Activated CD4-positive, alpha-beta T cell treated with anti-CD3 and anti-CD28 coated beads, Interleukin-2, amount 50 U/mL, for 48 hours (primary cell): ENCODE measurements at places on chromosomes 12 and 14.
A peak's percentile ranks its signal among the peaks of the same experiment; 100 is the strongest.

DNA sequence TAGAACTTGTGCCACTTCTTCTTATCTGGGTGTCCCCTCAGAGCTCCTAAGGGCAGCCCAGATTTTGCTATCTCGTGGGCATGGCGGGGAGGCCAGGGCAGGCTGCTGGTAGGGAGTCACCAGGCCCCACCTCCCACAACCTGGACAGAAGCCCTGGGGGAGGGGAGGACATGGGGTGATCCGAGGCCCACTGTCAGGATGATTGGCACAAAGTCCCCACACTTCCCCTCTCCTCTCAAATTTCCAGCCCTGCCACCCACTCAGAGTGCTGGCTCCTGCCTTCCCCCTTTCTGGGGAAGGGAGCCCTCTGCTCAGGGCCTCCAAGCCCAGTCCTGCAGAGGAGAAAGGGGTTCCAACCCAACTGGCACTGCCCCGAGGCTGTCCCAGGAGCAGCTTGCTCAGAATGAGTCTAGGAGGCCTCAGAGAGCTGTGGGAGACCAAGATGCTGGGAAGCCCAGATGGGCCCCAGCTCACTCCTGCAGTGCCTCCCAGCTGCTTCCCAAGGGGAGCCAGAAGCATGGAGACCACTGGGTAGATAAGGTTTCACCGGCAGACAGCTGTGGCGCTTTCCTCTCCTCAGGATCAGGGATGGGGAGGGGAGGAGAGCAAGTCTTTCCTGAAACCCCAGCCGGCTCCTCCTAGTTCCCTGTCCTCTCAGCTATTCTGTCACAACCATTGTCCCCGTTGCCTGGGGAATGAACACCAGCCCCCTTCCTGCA lies 82.8 kb downstream of the B4GALNT3 start:
- no peak for DNase-seq

- DNase-seq: no peak
Measured at GRCh38 chr14:71201840-71202239, 294.6 kb downstream of the PCNX1 start.

GRCh38 chr14:93103392-93104080 lies 12.2 kb downstream of the ITPK1 start:
- DNase-seq: peak; percentile 58

GRCh38 chr14:99790978-99791376 lies 2.2 kb upstream of the EML1 start:
- DNase-seq: no peak

DNA sequence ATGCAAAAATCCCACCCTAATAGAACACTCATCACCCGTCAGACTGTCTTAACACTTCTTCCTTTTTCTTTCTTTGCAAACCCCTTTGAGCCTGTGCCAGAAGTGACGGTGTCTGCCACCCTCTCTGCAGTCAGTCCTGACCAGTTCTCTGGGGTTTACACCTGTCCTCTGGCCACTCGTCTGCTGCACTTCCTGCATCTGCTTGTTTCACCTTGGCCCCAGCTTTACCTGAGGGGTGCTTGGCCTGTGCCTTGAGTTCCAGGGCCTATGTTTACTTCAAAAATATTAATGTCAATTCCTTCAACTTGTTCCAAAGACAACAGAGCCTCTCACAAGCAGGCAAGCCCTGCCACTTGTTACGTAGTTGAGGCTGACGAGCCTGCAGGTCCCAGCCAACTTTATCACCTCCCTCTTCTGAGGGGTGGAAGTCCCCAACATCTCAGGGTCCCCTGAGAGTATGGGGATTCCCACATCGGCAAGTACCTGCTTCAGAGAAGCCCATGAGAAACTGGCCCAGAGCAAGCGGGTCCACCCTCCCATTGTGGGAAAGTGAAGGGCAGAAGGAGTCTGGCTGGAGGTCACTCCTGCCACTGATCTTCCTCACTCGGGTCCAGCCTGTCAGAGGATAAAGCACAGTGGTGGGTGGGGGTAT lies 205.4 kb downstream of the DAD1 start:
- no peak for DNase-seq

DNA sequence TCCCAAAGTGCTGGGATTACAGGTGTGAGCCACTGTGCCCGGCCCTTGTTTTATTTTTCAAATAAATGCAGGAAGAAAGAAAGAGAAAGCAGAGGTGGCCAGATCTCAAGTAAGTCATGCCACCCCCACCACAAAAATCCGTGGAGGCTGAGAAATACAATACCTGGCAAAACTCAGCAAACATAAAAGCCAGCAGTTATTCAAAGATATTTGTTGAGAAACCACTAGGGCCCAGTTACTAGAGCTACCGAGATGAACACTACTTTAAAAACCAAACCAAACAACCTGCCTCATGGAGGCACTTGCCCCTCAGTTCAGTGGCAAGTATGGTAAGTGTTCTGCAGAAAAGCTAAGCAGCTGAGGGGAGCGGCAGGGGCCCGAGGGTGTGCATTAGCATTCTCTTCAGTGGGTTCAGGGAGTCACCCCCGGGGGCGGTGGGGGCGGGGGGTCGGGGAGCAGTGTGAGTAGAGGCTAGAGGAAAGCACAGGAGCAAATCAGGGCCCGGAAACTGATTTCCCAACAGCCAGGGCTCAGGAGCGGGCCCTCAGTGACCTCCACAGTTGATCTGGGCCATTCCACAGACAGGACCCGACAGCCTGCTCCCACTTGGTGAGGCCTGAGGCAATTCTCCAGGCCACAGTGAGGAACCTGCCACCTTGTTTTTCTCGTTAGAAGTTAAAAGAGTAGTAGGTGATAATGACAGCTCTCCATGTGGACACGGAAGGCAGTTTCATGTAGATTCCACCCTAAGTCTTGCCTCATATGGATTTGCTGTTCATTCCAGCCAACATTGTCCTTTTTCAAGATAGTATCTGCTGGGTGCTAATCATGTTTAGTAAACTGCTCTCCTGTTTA lies 8.6 kb downstream of the EVL start:
- no peak for DNase-seq

- DNase-seq: no peak
Measured at GRCh38 chr12:98968896-98969295, 323.8 kb downstream of the APAF1 start.

DNA sequence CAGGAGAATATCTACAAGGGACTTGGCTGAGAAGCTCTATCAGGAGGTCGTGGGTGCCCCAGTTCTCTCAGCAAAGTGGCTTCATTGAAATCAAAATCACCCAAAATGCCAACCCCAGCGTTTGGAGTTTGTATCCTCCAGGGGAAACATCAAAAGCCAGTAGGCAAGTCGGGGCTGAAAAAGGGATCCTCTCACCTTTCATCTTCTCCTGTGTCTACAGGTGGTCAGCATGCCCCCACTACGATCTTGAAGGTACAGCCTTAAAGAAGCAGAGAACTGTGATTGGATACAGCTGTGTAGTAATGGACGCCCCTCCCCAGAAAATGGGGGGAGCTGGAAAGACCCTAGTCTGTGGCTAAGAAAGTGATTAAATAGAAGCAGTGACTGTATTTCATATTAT lies 22.2 kb downstream of the HRK start:
- DNase-seq: no peak

- no peak for DNase-seq
Measured at GRCh38 chr12:97140355-97140754, 233.3 kb downstream of the NEDD1 start.

- no peak for DNase-seq
Measured at GRCh38 chr12:80709811-80710726, 2.6 kb downstream of the MYF6 start.

DNA sequence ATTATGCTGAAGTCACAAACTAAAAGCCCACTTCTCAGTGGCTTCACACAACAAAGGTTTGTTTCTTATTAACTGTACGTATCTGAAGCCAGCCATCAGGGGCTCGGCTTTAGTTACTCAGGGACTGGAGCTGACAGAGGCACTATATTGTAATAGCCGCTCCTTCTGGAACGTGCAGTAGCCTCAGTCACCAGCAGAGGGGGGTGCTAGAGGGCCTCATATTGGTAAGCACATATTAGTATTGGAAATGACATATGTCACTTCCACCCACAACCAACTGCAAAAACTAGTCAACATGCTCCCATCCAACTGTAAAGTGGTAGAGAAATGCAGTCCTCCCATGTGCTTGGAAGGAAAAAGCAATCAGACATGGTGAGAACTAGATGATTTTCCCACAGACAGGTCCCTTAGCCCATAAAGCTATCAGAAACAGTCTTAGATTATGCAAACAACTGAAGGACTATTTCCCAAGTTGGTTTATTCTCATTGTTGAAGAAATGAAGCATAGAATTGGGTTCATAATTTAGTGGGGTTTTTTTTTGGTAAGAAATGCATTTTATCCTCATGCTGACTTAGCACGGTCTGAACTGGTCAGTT lies 183.6 kb upstream of the G2E3 start:
- peak; percentile 80 for DNase-seq

- DNase-seq: no peak
Measured at GRCh38 chr14:78614593-78614992, 444.4 kb downstream of the NRXN3 start.

DNA sequence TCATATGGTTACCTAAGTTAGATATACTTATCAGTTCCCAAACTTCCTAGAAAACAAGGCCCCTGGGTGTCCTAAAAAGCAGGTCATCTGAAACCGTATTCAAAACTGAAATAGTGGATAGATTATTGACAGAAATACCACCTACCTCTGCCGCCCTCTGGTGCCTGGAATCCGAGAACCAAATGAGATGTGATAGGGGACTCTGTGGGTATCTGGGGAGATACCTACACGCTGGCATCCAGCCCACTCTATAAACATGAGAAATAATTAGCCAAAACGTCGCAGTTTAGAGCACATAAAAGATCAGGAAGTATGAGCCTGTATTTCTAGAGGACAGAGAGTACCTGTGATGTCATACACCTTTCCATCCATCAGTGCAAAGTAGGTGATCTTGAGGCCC lies 4.4 kb downstream of the ORMDL2 start:
- no peak for DNase-seq

DNA sequence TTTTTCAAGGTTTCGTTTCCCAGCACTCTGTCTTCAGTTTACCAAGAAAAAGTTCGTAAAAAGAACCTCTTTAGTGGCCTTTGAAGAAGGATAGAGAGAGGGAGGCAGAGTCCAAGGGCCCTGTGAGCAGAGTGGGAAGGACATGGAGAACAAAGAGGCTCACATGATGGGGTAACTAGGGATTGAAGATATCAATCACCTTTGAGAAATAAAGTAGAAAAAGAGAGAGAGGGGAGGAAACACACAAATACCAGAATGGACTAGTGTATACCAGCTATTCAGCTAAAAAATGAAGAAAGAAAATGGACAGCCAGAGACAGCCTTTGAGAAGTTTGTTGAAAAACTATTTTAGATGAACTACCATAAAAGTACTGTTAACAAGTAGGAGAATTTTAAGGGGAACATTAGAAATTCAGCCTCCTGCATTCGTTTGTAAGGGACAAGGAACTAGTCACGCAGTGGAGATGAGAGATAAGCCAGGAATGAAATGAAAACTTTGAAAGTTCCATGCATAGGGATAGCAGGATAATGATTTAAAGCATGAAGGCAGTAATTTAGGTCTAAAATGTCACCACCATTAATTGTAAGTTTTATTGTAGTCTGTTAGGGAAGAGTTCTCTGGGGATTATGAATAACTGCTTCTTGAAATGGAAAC lies 82.1 kb downstream of the SPTSSA start:
- no peak for DNase-seq

DNA sequence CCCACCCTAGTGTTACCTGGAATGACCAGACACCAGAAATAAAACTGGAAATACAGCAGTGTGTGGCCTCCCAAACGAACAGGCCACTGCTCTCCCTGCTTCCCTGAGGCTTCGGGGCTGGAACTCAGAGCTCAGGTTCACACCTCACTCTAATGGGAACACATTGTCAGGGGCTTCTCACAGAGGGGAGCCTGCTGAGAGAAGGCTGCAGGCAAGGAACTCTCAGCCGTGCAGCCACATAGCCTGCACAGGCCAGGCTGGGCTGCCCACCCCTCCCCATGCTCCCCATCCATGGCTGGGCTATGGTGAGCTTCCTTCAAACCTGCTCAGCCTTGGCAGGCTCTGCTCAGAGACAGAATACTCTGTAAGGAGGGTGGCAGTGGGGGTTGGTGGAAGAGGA lies 302.5 kb downstream of the EMP1 start:
- DNase-seq: no peak

DNA sequence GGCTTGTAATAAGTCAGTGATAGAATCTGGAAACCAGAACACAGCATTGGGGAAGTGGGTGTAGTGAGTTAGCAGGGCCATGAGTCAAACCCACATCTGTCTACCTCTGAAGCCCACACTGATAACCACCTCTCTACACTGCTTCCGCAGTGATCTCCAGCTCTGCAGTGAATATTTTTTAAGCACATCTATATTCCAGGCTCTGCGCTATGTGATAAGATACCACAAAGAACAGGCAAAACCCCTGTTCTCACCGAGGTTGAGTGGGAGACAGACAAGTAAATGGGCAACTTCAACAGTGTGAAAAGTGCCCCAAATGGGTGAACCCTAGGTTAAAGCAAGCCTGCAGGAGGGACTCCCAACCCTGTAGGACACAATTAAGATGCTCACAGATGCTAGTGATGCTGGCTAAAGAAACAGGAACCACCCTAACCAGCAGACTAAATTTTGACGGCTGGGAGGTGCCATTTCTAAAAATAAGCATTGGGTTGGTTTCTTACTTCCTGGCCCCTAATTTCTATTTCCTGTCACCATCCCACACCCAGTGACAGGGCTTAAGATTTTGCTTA lies 375.0 kb downstream of the DPF3 start:
- peak; percentile 36 for DNase-seq

GRCh38 chr12:63917864-63918799 lies 73.6 kb downstream of the SRGAP1 start:
- no peak for DNase-seq

DNA sequence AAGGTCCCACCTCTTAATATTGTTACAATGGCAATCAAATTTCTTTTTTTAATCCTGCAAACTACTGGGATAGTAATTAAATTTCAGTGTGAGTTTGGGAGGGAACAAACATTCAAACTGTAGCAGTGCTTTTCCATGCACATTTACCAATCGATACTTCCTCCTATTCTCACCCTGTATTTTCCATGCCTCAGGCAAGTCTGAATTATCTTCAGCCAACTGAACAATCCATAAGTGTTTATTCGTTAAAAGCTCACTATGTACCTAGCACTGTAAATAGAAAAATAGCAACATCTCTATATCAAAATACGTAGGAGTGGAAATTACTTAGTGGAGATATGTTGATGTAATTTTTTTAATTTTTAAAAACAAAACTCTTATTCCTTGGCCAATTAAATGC lies 43.5 kb downstream of the CCDC177 start:
- no peak for DNase-seq

- no peak for DNase-seq
Measured at GRCh38 chr14:58292187-58292586, 6.2 kb upstream of the ARID4A start.

GRCh38 chr12:66242311-66242710 lies 53.3 kb downstream of the IRAK3 start:
- no peak for DNase-seq

- DNase-seq: no peak
Measured at GRCh38 chr12:15393995-15394394, 71.7 kb downstream of the PTPRO start.

- DNase-seq: no peak
Measured at GRCh38 chr12:2074792-2075191, 22.0 kb downstream of the CACNA1C start.

GRCh38 chr12:46702581-46703344 lies 123.0 kb downstream of the SLC38A4 start:
- DNase-seq: no peak

GRCh38 chr12:84802161-84802560 lies 110.4 kb downstream of the SLC6A15 start:
- no peak for DNase-seq
